ENCODE measurements at places on chromosomes 7 and 10.

DNA sequence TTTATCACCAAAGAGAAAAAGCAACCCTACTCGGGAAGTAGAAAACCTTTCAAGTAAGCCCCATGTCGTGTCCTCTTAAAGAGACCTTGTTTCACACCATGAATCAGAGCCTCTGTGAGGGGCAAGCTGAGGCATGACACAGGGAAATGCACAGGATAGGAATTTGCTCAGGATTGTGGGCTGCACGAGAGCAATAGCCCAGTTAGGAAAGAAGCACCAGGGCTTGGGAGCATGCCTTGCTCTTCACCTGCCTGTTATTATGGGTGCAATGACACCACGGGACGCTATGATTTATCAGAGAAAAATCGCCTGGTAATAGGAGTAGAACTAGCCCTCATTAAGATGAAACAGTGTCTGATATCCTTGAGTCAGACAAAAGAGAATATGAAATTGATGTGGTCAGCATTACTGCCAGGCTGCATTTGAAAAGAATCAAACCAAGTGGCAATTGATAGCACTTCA lies 562.9 kb upstream of the NRP1 start:
- H3K4me1 ChIP-seq, result peaks cover 7% of the 10 kb centered on the region
- H3K36me3 ChIP-seq, result no peaks in the 10 kb centered on the region
- no peak for DNase-seq
- H3K27me3 ChIP-seq, result no peaks in the 10 kb centered on the region
- no peak overlapping the region for H3K4me3 ChIP-seq

DNA sequence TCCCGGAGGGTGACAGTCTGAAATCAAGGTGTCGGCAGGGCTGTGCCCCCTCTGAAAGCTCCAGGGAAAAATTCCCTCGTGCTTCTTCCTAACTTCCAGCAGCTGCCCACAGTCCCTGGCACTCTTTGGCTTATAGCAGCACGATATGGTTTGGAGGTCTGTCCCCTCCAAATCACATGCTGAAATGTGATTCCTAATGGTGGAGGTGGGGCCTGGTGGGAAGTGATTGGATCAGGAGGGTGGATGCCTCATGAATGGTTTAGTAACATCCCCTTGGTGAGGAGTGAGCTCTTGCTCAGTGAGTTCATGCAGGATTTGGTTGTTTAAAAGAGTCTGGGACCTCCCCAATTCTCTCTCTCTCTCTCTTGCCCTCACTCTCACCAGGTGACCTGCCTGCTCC lies 51.1 kb downstream of the GPAM start:
- H3K36me3 ChIP-seq, result no peaks in the 10 kb centered on the region
- H3K4me1 ChIP-seq, result no peaks in the 10 kb centered on the region
- DNase-seq, result no peak
- no peak overlapping the region for H3K27ac ChIP-seq
- H3K4me3 ChIP-seq, result no peak overlapping the region
- no peaks in the 10 kb centered on the region for H3K27me3 ChIP-seq

DNA sequence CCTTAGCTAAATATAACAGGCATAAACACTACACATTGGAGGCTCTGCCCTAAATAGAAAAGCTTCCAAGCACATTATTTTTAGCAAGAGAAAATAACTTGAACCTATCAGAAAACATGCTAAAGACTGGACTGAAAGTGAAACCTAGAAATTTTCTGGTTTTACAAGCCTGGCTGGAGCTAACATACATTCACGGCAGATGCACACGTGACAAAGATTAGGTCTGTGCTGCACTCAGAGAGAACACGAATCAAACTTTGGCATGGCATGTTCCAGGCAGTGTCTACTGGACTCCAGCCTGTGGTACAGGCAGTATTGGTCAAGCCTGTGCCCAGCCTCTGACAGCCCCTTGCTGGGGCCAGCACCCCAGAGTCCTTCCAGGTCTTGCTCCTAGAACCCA lies 94.1 kb upstream of the PCBD1 start:
- H3K4me1 ChIP-seq, result no peaks in the 10 kb centered on the region
- H3K4me3 ChIP-seq, result no peak overlapping the region

DNA sequence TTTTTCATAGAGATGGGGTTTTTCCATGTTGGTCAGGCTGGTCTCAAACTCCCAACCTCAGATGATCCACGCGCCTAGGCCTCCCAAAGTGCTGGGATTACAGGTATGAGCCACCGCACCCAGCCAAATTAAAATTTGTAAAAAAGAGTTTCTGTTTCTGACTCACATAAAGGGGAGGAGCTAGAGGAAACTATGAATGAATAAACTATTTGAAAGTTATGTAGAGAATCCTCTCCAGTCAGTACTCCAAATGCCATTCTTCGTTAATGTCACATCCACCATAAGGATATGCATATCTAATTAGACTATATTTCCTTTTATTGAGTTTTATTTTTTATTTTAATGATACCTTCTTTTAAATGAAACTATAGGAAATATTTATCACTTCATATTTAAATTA lies 52.6 kb downstream of the MBL2 start:
- no peak for DNase-seq
- no peaks in the 10 kb centered on the region for H3K4me1 ChIP-seq
- H3K27me3 ChIP-seq, result no peaks in the 10 kb centered on the region
- H3K27ac ChIP-seq, result no peak overlapping the region
- no peak overlapping the region for H3K4me3 ChIP-seq

- DNase-seq, result no peak
- no peaks in the 10 kb centered on the region for H3K27me3 ChIP-seq
- H3K4me1 ChIP-seq, result peaks cover 20% of the 10 kb centered on the region
- no peaks in the 10 kb centered on the region for H3K36me3 ChIP-seq
Measured at GRCh38 chr7:29854257-29854938, 48.1 kb downstream of the WIPF3 start.

DNA sequence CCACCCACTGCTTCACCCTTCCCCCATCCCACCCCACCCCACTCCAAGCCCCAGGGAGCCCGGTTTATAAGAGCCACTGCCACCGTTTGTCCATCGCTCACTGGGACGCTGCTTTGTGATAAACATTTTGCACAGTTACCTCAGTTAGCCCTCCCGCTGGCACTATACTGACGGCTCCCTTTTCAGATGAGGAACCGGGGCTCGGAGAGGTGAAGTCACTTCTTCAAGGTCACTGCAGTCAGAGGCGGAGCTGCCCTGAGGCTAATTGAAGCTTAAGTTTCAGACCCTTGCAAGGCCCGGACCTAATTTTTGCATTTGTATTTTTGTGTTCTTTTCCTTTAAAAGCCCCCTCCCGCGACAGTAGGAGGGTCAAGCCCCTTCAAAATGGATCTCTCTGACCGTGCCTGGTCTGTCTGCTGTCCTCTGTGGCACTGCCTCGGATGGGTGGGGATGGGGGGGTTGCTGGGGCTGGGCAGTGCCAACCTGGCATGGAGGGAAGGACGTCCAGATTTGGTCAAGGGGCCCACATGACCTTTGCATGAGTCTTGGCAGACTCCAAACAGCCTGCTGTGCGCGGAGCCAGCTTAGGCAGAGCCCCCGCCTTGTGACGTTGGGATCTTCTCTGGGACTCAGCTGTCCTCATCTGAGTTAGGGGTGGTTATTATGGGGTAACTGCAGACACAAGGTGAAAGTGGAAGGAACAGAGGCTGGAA lies 17.7 kb upstream of the NODAL start:
- H3K4me3 ChIP-seq, result no peak overlapping the region
- no peak for DNase-seq
- peak overlapping the region; percentile 17 for H3K27ac ChIP-seq
- H3K4me1 ChIP-seq, result peaks cover 7% of the 10 kb centered on the region

DNA sequence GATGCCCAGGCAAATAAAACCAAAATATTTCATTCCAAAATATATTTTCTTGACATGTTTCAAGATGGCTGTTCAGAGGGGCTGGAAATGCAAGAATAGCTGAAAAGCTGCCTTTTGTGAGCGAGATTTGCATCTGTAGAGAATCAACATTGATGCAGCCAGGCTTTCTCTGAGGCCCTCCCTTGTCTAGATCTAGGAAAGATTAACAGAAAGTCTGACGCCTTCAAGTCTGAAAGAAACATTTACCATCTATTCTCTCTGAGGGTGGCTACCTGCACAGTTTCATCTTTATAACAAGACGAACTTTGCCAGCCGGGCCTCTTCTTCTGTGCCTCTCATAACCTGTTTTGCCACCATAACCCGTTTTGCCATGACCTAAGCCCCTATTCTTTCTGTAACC lies 170.2 kb downstream of the AKR1D1 start:
- no peak for DNase-seq
- H3K27ac ChIP-seq, result no peak overlapping the region
- peaks cover 2% of the 10 kb centered on the region for H3K4me1 ChIP-seq
- no peaks in the 10 kb centered on the region for H3K27me3 ChIP-seq
- no peak overlapping the region for H3K4me3 ChIP-seq

DNA sequence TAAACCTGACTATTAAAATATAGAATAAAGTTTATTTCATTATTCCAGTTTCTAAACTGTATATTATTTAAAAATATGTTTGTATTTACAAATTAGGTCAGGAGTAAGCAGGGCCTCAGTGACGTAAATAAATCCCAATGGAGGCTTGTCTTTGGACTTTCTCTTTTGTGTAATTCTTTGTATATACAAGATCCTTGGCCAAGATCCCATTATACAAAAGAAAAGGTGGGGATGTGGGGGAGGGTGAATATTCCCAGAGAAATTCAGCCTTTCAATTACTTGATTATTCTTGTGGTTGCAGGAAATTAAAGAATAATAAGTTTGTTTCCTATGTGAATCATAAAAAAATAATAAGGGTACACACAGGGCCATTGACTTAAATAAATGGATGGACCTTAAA lies 178.7 kb upstream of the PRPS1L1 start:
- H3K27ac ChIP-seq, result no peak overlapping the region
- no peak for DNase-seq
- no peaks in the 10 kb centered on the region for H3K36me3 ChIP-seq
- no peak overlapping the region for H3K4me3 ChIP-seq

- H3K4me3 ChIP-seq, result peak overlapping the region; percentile 60
- peaks cover 25% of the 10 kb centered on the region for H3K4me1 ChIP-seq
- peak; percentile 45 for DNase-seq
- no peaks in the 10 kb centered on the region for H3K36me3 ChIP-seq
Measured at GRCh38 chr7:128831994-128832879, 2.0 kb downstream of the FLNC start.

GRCh38 chr10:17209881-17210280 lies 8.4 kb upstream of the TRDMT1 start:
- H3K27me3 ChIP-seq, result no peaks in the 10 kb centered on the region
- peaks cover 2% of the 10 kb centered on the region for H3K4me1 ChIP-seq
- no peak for DNase-seq
- H3K4me3 ChIP-seq, result no peak overlapping the region
- no peak overlapping the region for H3K27ac ChIP-seq
- H3K36me3 ChIP-seq, result no peaks in the 10 kb centered on the region

DNA sequence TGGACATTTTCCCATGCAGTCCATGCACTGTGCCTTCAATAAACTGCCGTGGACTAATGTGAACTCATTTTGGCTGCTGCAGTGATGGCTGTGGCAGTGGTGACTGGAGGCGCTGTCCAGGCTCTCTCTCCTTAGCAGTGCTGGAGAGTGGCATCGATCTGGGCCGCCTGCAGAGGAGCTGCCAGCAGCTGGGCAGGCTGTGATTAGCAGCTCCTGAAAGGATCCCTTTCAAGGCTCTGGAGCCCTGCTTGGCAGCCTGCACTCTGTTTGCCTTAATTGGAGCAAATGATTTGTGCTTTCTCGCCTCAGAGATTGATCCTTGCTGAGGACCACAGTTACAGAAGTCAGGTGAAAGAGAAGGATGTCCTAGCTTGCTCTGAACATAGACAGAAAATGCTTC lies 130.1 kb upstream of the VWC2 start:
- no peak overlapping the region for H3K27ac ChIP-seq
- H3K36me3 ChIP-seq, result no peaks in the 10 kb centered on the region
- DNase-seq, result no peak
- H3K4me3 ChIP-seq, result no peak overlapping the region
- H3K4me1 ChIP-seq, result no peaks in the 10 kb centered on the region

GRCh38 chr7:139634087-139634486 lies 110.6 kb downstream of the CLEC2L start:
- H3K4me3 ChIP-seq, result no peak overlapping the region
- no peaks in the 10 kb centered on the region for H3K4me1 ChIP-seq
- no peaks in the 10 kb centered on the region for H3K27me3 ChIP-seq
- H3K27ac ChIP-seq, result no peak overlapping the region
- no peak for DNase-seq

GRCh38 chr10:118753331-118754228 lies 1.2 kb downstream of the CACUL1 start:
- H3K4me3 ChIP-seq, result peak overlapping the region; percentile 100
- no peaks in the 10 kb centered on the region for H3K36me3 ChIP-seq
- H3K4me1 ChIP-seq, result no peaks in the 10 kb centered on the region
- DNase-seq, result no peak
- H3K27me3 ChIP-seq, result no peaks in the 10 kb centered on the region

DNA sequence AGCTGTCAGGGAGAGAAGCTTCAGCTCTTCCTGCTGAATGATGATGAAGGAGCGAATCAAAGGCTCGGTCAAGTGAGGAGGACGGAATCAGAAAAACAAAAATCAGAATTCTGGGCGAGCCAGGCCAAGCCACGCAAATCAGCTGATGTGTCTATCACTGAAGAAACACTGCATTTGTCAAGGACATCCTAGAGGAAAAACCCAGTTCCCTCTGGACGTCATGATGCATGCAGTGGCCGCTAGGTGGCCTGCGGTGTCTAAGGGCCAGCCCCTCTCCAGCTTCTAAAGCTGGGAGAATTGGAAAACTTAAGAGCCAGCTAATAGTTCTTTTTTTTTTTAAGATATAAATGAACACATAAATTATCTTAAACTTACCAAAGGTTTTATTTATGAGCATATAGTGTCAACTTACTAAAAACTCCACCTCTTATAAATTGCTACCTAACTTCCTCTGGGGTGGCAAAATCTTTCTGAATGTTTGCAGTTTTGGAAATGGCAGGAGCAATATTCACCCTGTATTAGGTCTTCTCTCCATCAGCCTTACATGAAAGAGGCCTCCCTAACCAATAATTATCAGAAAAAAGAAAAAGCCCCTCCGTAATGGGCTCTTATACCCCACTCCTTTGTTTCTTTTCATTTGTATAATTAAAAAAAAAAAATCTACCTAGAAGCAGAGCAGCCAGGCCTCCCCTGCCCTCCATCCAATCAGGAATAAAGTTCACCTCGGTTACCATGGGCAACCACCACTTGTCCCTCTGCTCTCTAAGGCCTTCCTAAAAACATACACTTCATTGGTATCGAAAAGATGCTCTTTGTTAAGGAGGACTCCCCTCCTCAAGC lies 186.8 kb downstream of the USP6NL start:
- H3K4me3 ChIP-seq, result no peak overlapping the region
- H3K27ac ChIP-seq, result no peak overlapping the region
- no peaks in the 10 kb centered on the region for H3K27me3 ChIP-seq

GRCh38 chr7:41339913-41340676 lies 362.8 kb downstream of the INHBA start:
- H3K36me3 ChIP-seq, result no peaks in the 10 kb centered on the region
- no peak overlapping the region for H3K4me3 ChIP-seq
- H3K27ac ChIP-seq, result no peak overlapping the region
- DNase-seq, result no peak
- no peaks in the 10 kb centered on the region for H3K27me3 ChIP-seq
- H3K4me1 ChIP-seq, result no peaks in the 10 kb centered on the region

DNA sequence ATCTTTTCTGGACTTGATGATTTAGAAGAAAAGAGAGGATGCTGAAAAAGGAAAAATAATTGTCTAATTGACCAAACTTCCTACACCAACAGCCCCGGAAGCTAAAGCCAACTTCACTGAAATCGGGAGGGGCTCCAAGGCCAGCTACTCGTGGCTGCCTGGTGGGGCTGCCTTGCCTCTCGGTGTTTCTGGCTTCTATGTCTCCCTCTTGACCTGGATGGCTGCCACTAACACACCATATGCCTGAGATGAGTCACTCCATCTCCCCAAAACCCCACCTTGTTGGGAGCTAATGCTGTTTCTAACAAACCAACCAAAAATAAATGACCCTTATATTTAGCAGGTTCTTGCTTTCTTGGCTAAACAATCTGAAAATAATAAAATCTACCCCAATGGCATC lies 87.6 kb upstream of the AFAP1L2 start:
- H3K4me3 ChIP-seq, result no peak overlapping the region
- peaks cover 14% of the 10 kb centered on the region for H3K4me1 ChIP-seq
- no peaks in the 10 kb centered on the region for H3K36me3 ChIP-seq
- DNase-seq, result peak; percentile 73
